Daoy (cell line): ENCODE measurements at places on chromosomes 4 and X.

- DNase-seq, result no peak
These were observed 1033.0 kb upstream of the INTU start for GRCh38 chr4:126599746-126600145.

DNA sequence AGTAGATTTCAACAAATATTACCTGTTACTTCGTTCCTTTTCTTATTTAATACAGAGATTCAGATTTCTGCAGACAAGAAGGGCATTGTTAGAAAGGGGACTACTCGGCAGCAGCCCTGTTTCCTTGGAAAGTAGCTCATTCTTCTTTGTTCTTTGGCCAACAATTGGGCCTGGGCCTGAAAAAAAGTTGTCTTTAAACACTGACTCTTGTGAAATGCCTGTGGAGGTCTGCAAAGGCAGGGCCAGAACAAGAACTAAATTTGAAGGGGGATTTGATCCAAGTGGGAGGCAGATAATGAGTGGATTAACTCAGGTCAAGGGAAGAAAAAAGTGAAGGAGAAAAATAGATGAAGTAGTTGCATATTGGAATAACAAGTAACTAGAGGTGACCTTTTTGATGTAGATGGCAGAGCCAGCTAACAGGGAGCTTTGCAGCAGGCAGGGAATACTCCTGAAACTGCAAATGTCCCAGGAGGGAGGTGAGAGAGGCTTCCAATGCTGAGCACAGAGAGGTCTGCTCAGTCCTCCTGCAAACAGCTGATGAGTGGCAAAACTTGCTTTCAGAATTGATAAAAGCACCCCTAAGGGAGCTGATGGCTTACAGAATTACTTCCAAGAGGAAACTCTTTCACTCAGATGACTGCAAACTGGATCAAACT, 393.2 kb upstream of the HS3ST1 start:
- no peak for DNase-seq

GRCh38 chrX:129732857-129733256, 5.9 kb upstream of the XPNPEP2 start:
- DNase-seq, result no peak

GRCh38 chr4:66943112-66943511, 602.2 kb downstream of the CENPC start:
- DNase-seq, result no peak

- DNase-seq, result no peak
These were observed 171.3 kb downstream of the UNC5C start for GRCh38 chr4:95377366-95377900.

GRCh38 chrX:15679246-15679645, 14.6 kb upstream of the CLTRN start:
- DNase-seq, result no peak

- no peak for DNase-seq
These were observed 26.5 kb downstream of the RASGEF1B start for GRCh38 chr4:81445196-81445595.

DNA sequence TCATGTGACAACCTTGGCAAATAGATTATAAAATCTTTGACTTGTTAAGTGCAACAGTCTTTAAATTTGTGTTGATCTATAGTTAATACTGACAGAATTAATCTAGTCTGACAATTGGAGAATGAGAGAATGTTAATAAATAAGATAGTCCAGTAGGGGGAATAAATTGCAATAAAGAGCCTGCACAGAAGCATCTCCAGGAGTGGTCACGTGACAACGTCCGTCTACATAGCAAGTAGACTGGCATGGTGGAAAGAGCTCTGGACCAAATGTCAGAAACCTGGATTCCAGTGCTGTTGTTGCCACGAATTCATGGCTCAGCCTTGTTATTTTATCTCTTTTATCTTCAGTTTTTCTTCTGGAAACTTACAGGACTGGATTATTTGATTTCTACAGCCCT, 436.5 kb downstream of the RAB28 start:
- no peak for DNase-seq

- DNase-seq, result peak; percentile 2
These were observed 202.1 kb downstream of the ARHGAP24 start for GRCh38 chr4:85676850-85677590.

DNA sequence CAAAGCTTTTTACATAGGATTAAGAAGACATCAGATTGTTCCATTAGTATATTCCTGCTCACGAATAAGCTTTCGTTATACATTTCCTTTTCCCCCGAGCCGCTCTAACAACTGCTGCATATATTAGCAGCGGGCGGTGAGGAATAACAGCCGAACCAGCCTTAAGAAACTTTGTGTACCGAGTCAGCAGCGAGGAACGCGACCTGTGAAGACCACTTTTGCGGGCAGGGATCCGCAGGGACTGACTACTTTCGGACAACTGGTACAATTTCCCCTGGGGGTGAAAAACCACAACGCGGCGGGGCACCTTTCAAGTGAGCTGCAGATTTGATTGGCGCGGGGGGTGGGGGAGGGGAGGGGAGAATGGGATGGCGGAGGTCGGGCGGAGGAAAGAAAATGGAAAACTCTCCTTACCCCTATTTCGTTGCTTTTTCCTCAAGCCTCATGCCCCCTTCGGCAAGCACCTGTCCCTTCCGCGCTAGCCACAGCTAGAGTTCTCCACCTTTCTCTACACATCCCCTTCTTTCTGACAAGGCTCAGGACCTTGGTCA, 5.9 kb upstream of the PITX2 start:
- DNase-seq, result no peak

DNA sequence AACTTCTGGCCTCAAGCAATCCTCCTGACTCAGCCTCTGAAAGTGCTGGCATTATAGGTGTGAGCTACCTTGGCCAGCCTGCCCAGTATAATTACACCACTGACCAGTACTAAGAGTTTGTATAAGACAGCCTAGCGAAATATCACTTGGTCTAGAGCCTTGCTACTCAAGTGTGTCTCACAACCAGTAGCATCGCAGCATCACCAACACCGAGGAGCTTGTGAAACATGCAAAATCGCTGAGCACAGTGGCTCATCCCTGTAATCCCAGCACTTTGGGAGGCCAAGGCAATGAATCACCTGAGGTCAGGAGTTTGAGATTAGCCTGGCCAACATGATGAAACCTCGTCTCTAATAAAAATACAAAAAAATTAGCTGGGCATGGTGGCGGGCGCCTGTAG, 102.0 kb upstream of the GATB start:
- DNase-seq, result peak; percentile 45

- DNase-seq, result no peak
These were observed 69.1 kb upstream of the EOLA2 start for GRCh38 chrX:150007356-150007755.
